Stomach (tissue), 19 donors: ENCODE measurements at places on chromosomes 4 and X. TPM values are rescaled to one million over a fixed set of nuclear protein-coding genes. Genes with fewer than 3 reads are reported as not detected.
A peak's percentile ranks its signal among the peaks of the same experiment; 100 is the strongest.

- H3K27me3 ChIP-seq, result no peaks in the 10 kb centered on the region
- H3K36me3 ChIP-seq, result no peaks in the 10 kb centered on the region
- H3K4me1 ChIP-seq, result no peaks in the 10 kb centered on the region
- H3K27ac ChIP-seq, result no peak overlapping the region
These were observed 135.8 kb upstream of the IL1RAPL2 start for GRCh38 chrX:104430072-104430741.

Gene MAGEB2
- total RNA-seq, result not detected

GRCh38 chr4:178453057-178453456 lies 1010.8 kb upstream of the AGA start:
- no peaks in the 10 kb centered on the region for H3K27me3 ChIP-seq
- H3K27ac ChIP-seq, result no peak overlapping the region
- H3K36me3 ChIP-seq, result no peaks in the 10 kb centered on the region

DNA sequence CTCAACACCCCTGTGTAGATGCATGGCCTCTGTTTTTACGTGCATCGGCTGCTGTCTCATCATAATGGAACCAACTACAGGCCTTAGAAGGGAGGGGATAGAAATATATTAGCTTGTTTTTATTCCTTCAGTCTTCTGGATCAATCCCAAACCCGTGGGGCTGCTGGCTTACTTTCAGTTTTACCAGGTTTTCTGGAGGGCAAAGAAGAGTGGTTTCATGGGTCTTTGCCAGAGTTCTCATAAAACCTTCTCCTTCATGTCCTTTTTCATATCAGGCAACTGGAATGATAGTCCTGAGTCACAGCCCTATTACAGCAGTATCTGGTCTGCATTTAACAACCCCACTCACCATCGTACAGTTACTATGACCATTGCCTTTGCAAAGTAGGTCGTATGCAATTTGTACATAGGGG lies 34.6 kb downstream of the PPP2R2C start:
- no peaks in the 10 kb centered on the region for H3K36me3 ChIP-seq
- peaks cover 27% of the 10 kb centered on the region for H3K27me3 ChIP-seq
- DNase-seq, result peak; percentile 29
- no peak overlapping the region for H3K27ac ChIP-seq

Gene HPSE
- total RNA-seq, result 1.8 TPM

Gene CFAP99
- 0.92 TPM for total RNA-seq

- H3K36me3 ChIP-seq, result peaks cover 23% of the 10 kb centered on the region
- peak overlapping the region; percentile 70 for H3K27ac ChIP-seq
- H3K27me3 ChIP-seq, result no peaks in the 10 kb centered on the region
- H3K4me1 ChIP-seq, result peaks cover 10% of the 10 kb centered on the region
These were observed 14.3 kb upstream of the ELF4 start for GRCh38 chrX:130124577-130124976.

- H3K27ac ChIP-seq, result no peak overlapping the region
- H3K27me3 ChIP-seq, result no peaks in the 10 kb centered on the region
- no peak for DNase-seq
- no peak overlapping the region for H3K4me3 ChIP-seq
- no peaks in the 10 kb centered on the region for H3K36me3 ChIP-seq
- no peaks in the 10 kb centered on the region for H3K4me1 ChIP-seq
These were observed 841.6 kb upstream of the AADAT start for GRCh38 chr4:170931321-170931720.

DNA sequence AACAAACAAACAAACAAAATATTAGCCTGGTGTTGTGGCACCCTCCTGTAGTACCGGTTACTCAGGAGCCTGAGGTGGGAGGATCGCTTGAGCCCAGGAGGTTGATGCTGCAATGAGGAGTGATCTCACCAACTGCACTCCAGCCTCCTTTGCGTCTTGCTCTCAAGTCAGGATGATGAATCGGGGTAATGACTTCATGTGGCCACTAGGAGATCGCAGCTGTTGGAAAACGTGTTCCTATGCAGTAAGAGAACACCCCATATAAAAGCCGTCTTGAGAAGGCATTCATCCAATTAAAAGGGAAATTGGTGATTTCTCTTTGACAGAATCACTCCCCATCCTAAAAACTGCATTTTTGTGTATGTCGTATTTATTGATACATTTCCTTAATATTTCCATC lies 6.9 kb downstream of the CCNB3 start:
- no peaks in the 10 kb centered on the region for H3K27me3 ChIP-seq
- H3K4me1 ChIP-seq, result no peaks in the 10 kb centered on the region

DNA sequence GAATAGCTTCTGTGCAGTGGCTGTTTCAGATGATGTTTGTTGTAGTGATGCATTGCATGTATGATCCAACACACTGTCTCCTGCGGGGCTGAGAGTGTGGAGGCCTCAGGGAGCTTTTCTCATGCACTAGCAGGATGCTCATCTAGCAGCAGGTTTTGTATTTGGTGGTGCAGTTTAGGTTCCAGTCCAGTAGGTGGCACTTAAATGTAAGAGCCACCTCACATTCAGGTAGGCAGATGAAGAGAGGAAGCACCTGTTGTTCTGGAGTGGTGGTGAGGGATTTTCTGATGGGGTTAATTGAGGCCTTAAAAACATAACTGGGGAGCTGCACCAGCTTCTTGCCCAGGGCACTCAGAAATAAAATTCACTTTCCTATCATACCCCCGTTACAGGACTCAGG lies 300.9 kb downstream of the SPIN4 start:
- DNase-seq, result no peak
- H3K4me1 ChIP-seq, result no peaks in the 10 kb centered on the region
- no peak overlapping the region for H3K4me3 ChIP-seq

GRCh38 chr4:23070848-23071570 lies 378.3 kb downstream of the GBA3 start:
- no peaks in the 10 kb centered on the region for H3K4me1 ChIP-seq
- H3K36me3 ChIP-seq, result no peaks in the 10 kb centered on the region
- no peak for DNase-seq
- H3K27me3 ChIP-seq, result no peaks in the 10 kb centered on the region

GRCh38 chrX:147875866-147876596 lies 35.7 kb upstream of the FMR1 start:
- H3K27me3 ChIP-seq, result no peaks in the 10 kb centered on the region
- H3K4me1 ChIP-seq, result no peaks in the 10 kb centered on the region
- no peak overlapping the region for H3K4me3 ChIP-seq
- H3K27ac ChIP-seq, result no peak overlapping the region

- no peaks in the 10 kb centered on the region for H3K27me3 ChIP-seq
- no peaks in the 10 kb centered on the region for H3K36me3 ChIP-seq
- DNase-seq, result no peak
- no peak overlapping the region for H3K27ac ChIP-seq
These were observed 845.8 kb downstream of the TECRL start for GRCh38 chr4:63563288-63564014.

- peaks cover 31% of the 10 kb centered on the region for H3K4me1 ChIP-seq
- peaks cover 5% of the 10 kb centered on the region for H3K27me3 ChIP-seq
- DNase-seq, result peak; percentile 82
- no peak overlapping the region for H3K4me3 ChIP-seq
- H3K36me3 ChIP-seq, result no peaks in the 10 kb centered on the region
These were observed 8.4 kb upstream of the VSIG1 start for GRCh38 chrX:108036298-108036973.

DNA sequence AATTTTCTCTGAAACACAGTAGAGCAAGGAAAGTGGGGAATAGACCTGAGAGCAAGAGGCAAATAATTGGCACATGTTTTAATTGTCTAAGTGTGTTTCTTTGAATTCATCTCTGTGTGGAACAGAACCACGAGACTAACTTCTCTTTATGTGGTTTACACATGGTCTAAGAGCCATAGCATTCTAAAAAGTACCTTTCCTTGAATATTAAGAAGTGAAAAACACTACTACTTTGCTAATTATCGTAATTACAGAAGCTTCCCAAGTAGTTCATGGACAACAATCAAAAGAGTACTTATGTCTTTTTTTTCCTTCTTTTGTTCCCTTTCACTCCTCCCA lies 2.9 kb upstream of the CYBB start:
- H3K36me3 ChIP-seq, result no peaks in the 10 kb centered on the region
- no peaks in the 10 kb centered on the region for H3K27me3 ChIP-seq
- no peak overlapping the region for H3K27ac ChIP-seq
- no peak for DNase-seq
- no peak overlapping the region for H3K4me3 ChIP-seq
- no peaks in the 10 kb centered on the region for H3K4me1 ChIP-seq

DNA sequence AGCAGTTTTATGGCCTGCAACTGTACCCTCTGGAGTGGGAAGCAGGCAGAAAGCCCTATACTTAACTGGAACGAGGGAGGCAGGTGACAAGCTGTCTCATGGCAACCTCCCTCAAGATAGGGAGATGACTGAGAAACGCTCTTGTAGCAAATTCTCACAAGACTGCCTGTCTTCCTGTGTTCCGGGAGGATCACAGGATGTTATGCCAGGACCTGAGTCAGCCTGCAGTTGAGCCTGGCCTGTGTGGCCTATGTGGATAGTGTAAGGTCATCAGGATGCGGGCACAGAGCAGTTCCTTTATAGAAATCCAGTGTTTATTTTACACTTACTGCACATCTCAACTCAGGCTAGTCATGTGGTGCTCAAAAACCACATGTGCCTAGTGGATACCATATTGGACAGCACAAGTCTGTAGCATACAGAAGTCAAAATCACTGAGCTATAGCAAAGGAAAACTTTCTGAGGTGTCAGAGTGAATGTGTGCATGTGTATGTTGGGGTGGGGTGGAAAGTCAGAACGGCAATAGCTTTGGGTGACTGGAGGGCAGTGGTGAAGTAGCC lies 25.2 kb downstream of the TAF7L start:
- peaks cover 5% of the 10 kb centered on the region for H3K27me3 ChIP-seq
- no peak overlapping the region for H3K27ac ChIP-seq
- DNase-seq, result no peak
- H3K4me1 ChIP-seq, result no peaks in the 10 kb centered on the region
- no peak overlapping the region for H3K4me3 ChIP-seq

DNA sequence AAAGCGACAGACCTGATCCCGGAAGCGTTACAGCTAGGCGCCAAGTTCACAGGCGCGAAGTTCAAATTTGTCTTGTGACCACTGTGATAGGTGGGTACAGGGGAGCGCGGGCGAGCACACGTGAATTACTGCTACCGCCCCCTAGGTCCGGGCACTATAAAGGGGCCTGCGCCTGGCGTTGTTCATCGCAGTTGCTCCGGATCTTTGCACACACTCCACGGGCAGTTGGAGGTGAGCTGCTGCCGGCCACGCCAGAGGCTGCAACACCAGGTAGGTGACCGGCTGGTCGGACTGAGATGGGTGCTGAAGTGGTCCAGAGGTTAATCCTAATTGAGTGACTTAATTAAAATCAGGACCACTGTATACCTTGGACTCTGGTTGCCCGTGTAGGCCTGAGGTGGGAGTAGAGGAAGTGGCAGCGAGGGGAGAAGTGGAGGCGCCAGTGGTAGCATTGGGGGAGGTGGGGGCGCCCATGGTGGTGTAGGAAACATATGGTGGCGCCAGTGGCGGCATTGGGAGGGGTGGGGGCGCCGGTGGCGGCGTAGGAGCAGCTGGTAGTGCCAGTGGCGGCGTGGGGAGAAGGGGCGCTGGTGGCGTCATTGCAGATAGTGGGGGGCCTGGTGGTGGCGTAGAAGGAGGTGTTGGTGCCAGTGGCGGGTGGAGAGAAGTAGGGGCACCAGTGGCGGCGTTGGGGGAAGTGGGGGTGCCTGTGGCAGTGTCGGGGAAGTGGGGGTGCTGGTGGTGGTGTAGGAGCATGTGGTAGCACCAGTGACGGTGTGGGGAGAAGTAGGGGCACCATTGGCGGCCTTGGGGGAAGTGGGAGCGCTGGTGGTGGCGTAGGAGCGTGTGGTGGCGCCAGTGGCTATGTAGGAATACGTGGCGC lies at the start of gene GCNA:
Gene GCNA, plus strand, starts transcription at position 185 of the 883 bp plus-strand sequence. CDS start 2,385 bp downstream, outside the sequence.
- H3K36me3 ChIP-seq, result peaks cover 39% of the 10 kb centered on the region
- H3K4me1 ChIP-seq, result no peaks in the 10 kb centered on the region
- H3K4me3 ChIP-seq, result no peak within 1 kb of the TSS
- no peak within 1 kb of the TSS for H3K27ac ChIP-seq

Gene RHOH
- 4.8 TPM for total RNA-seq

Gene NLGN3
- not detected for total RNA-seq

Gene CT45A10
- not detected for total RNA-seq
